ENCODE measurements at places on chromosomes 1 and 21.

GRCh38 chr1:6127587-6128163 is 52.4 kb downstream of the CHD5 start:
- DNase-seq, result peak; percentile 44

- DNase-seq, result no peak
These were observed 247.7 kb downstream of the NFIA start for GRCh38 chr1:61330018-61330417.

GRCh38 chr1:221708076-221708571 is 33.8 kb downstream of the DUSP10 start:
- DNase-seq, result no peak

GRCh38 chr1:105785021-105785420 is 1271.5 kb upstream of the PRMT6 start:
- DNase-seq, result no peak

GRCh38 chr21:40334159-40334558 is 466.9 kb downstream of the PCP4 start:
- no peak for DNase-seq
